ENCODE measurements at places on chromosomes 12 and 14. TPM values are rescaled to one million over a fixed set of nuclear protein-coding genes. Genes with fewer than 3 reads are reported as not detected.

DNA sequence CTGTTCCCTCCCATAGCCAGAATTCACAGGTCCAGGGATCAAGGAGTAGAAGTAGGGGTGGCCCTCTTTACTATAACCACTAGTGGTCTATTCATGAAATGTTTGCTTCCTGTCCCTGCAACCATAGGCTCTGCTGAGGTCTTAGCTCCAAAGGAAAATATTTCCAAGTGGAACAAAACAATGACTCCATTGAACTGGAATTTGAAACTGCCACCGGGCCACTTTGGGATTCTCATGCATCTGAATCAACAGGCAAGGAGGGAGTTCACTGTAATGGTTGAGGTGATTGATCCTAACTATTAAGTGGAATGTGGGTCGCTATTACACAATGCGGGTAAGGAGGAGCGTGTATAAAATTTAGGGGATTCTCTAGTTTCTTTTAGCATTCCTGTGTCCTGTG, 197.0 kb downstream of the ETNK1 start:
- no peak for DNase-seq

- no peak for DNase-seq
Measured at GRCh38 chr12:70466753-70467152, 100.7 kb downstream of the KCNMB4 start.

ADAM21 gene
- 0.06 TPM for polyA plus RNA-seq

UBC gene
- polyA plus RNA-seq, result 805 TPM

DNA sequence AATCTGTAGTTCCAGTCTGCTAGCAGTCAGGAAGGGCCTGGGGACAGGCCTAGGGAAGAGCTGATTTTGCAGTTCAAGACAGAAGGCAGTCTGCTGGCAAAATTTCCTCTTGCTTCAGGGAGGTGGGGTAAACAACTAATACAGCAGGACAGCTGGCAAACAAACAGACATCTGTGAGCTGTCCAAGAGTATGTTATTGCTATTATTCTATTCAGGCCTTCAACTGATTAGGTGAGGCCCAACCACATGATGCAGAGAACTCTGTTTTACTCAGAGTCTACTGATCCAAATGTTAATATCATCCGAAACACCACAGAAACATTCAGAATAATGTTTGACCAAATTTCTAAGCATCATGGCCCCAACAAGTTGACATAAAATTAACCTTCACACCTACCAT, 161.0 kb upstream of the E2F7 start:
- no peak for DNase-seq

DNA sequence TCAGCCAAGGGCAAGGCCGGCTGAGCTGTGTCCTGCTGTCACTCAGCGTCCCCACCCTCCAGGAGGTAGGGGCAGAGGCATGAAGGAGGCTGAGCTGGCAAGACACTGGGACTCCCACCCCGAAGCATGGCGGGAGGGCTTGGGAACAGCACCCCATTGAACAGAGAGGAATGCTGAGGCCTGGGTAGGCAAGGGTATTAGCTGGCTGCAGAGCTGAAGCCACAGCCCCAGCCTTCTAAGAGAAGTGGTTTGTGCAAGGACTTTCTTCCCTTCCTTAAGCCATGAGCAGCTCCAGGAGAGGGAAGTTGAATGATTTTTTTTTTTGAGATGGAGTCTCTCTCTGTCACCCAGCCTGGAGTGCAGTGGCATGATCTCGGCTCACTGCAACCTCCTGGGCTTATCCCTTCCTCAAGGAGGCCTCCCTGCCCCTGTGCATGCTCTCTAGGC, 6.6 kb upstream of the CFAP73 start:
- no peak for DNase-seq

- DNase-seq, result peak; percentile 3
Measured at GRCh38 chr12:129570796-129571400, 332.9 kb downstream of the TMEM132D start.

- peak; percentile 45 for DNase-seq
Measured at GRCh38 chr14:69554500-69554899, 20.2 kb downstream of the CCDC177 start.

TMEM179 gene
- polyA plus RNA-seq, result 0.95 TPM

ART4 gene
- polyA plus RNA-seq, result 0.13 TPM

GRCh38 chr12:83261998-83262397, 575.3 kb downstream of the TMTC2 start:
- DNase-seq, result no peak

DEPDC4 gene
- polyA plus RNA-seq, result 1.4 TPM

DNA sequence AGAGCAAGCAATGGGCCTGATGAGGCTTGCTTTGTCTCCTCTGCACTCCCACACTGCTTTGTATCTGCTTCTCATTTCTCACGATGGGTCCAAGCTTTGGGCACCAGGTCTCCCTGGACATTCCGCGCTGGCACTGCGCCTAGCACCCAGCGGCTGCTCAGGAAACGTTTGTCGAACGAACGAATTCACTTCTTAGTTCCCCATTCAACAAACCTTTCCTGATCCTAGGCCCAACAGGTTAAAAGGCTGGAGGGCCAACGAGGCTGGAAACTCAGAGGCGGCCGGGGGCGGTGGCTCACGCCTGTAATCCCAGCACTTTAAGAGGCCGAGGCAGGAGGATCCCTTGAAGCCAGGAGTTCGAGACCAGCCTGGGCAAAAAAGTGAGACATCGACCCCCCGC, 1.0 kb upstream of the GLRX5 start:
- no peak for DNase-seq

SMIM41 gene
- polyA plus RNA-seq, result not detected

INHBC gene
- 0.12 TPM for polyA plus RNA-seq

- peak; percentile 17 for DNase-seq
Measured at GRCh38 chr14:98963610-98964009, 308.4 kb downstream of the BCL11B start.

DNA sequence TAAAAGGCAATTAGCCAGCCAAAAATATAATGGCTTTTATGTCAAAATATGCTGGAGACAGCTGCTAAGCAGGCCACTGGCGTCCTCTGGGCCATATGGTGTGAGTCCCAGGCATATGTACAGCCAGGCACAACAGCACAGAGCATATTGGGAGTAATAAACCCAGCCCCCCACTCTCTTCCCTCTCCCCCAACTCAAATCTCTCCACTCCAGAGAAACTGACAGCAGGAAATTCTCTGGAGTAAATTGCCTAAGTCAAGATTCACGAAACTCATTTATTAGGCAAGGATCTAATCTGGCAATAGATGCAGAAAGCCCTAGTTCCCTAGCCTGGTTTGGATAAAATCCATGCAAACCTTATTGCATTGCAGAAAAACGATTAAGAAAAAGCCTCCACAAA, 147.9 kb upstream of the SEL1L start:
- peak; percentile 82 for DNase-seq

DNA sequence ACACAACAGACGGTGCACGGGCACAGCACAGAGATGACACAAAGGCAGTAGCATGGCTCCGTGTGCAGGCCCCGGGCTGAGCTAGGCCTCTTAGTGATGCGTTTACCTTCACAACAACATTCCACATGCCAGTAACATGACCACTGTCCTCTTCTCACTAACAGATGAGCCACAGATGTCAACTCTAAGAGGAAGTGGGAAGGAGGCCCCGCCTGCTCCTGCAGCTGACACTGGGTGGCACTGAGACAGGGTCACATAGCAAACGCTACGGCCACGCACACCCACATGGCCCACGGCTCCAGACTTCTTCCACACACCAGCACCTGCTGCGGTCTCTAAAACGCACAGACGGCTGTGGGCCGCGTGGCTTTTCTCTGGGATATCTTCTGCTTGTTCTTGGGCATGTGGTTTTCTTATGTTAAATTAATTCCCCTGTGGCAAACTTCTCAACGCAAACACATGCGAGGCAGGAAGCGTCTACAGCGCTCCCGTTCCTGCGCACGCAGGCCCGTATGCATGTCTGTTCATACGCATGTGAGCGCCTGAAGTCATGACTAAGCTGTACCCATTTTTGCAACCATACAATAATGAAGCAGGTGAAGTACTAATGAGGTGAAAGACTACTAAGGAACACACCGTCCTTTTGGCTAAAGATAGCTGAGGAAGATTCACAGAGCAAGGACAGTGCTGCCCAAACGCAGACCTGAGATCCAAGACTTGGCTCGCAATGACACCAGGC, 26.8 kb downstream of the AMN start:
- peak; percentile 83 for DNase-seq

HSPA2 gene
- polyA plus RNA-seq, result 9.5 TPM

- DNase-seq, result no peak
Measured at GRCh38 chr12:50562520-50563433, 58.0 kb downstream of the DIP2B start.

- peak; percentile 77 for DNase-seq
Measured at GRCh38 chr12:113030875-113031525, 25.5 kb upstream of the DTX1 start.

DNA sequence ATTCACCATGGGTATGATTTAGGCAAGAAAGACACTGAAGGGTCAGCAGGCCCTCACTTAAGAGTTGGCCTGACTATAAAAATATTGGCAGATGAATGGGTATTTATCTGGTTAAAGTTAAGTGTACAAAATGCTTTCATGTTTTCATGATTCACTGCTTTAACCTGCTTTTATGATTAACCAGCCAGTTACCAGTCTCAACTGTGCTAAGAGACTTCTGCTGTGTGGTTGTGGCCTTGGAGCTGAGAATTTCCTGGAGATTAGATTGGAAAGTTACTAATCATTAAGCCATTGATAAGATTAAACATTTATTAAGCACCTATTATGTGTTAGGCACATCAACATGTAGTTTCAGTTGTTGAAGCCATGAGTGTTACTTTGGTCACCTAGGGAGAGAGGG, 68.9 kb downstream of the RASSF8 start:
- no peak for DNase-seq

CCDC60 gene
- not detected for polyA plus RNA-seq

GRCh38 chr14:105169776-105170655, 1.4 kb upstream of the JAG2 start:
- DNase-seq, result no peak

GRCh38 chr12:110563702-110564470, 19.2 kb downstream of the PPTC7 start:
- DNase-seq, result peak; percentile 22

- DNase-seq, result no peak
Measured at GRCh38 chr12:83575326-83575725, 888.6 kb downstream of the TMTC2 start.

DNA sequence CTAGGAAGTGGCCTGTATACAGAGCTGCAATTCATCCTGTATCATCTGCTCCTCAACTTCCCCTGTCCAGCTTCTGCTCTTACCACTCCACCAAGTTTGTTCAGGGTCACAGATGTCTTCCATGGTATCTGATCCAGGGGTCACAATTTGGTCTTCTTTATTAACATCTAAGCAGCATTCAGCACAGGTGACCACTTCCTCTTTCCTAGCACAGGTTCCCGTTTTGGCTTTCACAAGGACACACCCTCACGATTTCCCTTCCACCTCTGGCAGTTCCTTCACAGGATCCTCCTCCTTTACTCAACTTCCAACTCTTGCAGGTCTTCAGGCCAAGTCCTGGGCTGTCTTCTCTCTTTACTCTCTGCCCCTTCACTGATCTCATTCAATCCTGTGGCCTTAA, 93.6 kb downstream of the TTC7B start:
- no peak for DNase-seq

LMNTD1 gene
- polyA plus RNA-seq, result not detected

ATP6V1D gene
- 80.6 TPM for polyA plus RNA-seq

STON2 gene
- polyA plus RNA-seq, result 9.0 TPM

DNA sequence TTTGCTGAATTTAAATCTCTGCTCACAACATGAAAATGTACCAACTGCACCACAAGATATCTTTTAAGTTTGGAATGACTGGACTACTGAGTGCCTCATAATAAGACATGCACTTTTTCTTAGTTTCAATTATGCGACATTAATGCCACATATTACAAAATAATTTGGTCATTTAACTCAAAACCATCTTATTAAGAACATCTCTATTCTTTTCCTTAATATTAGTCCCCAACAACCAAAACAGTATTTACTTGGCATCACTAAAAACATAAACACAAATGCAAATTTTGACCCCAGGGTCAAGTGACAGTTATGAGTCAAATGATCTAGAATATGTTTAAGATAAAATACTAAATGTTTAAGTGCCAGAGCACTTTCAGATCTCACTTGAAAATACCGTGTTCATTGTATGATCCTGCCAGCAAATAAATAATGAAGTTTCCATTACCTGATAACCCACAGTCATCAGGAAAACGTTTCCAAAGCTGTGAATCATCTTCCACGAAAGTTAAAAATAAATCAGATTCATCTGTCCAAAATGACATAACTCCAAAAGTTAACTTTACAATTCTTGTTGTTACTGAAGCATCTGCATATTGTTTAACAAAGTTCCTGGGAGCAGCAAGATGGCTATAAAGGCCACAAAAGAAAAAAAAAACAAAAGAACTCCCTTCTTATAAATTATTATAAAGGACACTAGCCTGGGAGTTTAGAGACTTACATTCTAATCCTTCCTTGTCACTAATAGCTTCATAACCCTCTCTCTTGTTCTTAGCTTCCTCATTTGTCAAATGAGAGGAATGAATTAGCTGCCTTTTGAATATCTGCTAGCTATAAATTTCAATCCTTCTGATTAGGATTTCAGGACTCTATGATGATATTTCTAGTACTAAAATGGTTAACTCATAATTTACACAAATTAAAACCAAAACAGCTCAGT, 30.5 kb upstream of the AP4S1 start:
- DNase-seq, result peak; percentile 76

GRCh38 chr14:78951602-78952001, 781.4 kb downstream of the NRXN3 start:
- DNase-seq, result no peak

ZBTB25 gene
- polyA plus RNA-seq, result 8.4 TPM

PLEK2 gene
- 2.4 TPM for polyA plus RNA-seq

DNA sequence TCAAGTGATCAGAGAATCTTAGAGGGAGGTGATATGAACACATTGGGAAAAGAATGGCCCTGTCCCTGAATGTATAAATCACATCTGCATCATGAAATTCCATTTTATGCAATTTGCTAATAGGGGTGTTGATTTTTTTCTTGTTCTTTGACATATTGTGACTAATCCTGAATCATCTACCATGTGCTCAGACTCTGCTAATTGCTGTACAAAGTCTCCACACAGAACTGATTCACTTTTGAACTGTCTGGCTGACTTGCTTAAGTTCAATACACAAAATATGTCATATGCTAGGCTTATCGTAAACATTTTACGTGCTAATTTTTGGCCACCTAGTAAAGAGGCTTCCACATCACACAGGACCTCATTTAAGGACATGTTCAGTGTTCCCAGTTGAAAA, 2.6 kb downstream of the TMEM132D start:
- DNase-seq, result no peak

DNA sequence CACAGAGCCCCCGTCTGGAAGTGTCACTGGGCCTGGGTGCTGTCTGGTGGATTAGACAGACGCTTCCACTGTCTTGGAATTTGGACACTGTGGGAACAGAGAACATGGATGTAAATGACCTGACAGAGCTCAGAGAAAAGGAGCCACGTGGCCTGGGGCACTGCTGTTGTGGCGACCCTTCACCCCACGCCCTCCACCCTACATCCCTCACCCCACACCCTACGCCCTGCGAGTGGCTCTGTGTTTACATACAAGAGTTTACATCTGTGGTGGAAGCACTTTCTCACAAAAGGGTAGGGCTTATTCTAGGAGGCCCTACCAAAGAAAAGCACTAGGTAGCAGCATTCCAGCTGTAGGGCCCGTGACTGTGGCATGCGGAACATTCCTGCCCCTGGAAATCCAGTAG, 47.7 kb downstream of the B4GALNT3 start:
- no peak for DNase-seq

PTPRR gene
- 2.3 TPM for polyA plus RNA-seq

DLGAP5 gene
- 17.9 TPM for polyA plus RNA-seq

RAB15 gene
- 22.7 TPM for polyA plus RNA-seq

MYF6 gene
- 72.7 TPM for polyA plus RNA-seq
